ENCODE measurements at places on chromosomes 12 and 14.

- no peak for DNase-seq
These were observed 42.0 kb downstream of the CKB start for GRCh38 chr14:103480595-103480994.

DNA sequence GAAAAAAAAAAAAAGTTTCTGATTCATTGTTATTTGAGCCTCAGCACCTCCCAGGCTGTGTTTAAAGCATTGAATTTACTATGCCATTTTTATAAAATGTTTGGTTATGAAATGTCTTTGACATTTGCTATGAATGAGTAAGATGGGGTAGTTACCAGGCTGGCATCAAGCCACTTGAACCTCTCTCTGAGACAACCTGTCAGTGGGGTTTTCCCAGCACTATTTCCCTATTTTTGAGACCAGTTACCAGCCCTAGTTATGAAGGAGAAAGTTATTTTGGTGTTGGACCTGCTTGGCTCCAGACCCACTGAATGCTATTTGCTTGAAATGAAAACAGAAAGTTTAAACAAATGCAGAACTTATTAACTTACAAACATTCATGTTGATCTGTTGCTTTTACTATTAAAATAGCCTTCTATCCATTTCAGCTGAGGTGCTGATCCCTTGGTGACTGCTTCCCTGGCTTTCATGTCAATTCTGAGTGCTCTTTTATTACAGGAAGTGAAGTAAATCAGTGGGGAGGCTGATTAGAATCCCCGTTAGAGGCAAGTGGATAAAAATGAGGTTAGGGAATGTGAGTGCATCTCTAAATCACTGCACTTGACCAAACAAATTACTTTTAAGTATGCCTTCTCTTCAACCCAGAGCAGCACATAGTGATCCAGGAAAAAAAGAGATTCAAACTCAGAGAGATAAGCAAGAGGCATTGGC lies 37.8 kb downstream of the LLPH start:
- DNase-seq: no peak

DNA sequence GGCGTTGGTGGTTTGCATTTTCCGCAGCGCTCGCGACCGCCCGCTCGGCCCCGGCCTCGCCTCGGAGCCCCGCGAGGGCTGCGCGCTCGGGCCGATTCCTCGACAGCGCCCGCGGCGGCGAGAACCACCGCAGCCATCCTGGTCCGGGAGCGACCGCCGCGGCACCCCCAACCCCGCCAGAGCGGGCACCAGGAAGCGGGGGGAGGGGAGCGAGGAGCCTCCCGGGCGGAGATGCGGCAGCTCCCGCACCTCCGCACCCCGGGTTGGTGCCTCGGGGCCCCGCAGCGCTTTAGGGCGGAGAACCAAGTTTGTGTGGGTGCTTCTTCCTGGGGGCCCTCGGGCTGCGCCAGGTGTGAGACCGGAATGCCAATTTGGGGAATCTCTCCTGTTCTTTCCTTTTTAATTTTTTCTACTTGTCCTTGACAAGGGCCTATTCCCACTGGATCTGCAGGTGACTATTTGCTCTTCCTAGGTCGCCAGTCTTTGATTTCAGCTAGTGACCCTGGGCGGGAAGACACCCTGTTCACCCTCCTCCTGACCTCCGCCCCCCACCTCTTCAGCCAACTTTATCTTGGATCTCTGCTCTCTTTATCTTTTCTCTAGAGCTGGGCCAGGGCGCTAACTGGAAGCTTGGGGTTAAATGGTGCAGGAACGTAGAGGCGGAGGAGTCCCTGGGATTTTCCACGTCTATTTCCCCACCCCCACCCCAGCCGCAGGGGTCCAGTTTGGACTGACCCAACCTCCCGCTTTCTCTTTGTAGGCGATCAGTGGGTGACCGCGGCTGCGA lies at the start of gene SOCS2:
Gene SOCS2 (plus strand): TSS at position 751 of the 787 bp plus-strand sequence. CDS start 223 bp downstream, outside the sequence.
- peak; percentile 76 for DNase-seq

- no peak for DNase-seq
These were observed 110.4 kb downstream of the TMTC1 start for GRCh38 chr12:29673346-29673745.

DNA sequence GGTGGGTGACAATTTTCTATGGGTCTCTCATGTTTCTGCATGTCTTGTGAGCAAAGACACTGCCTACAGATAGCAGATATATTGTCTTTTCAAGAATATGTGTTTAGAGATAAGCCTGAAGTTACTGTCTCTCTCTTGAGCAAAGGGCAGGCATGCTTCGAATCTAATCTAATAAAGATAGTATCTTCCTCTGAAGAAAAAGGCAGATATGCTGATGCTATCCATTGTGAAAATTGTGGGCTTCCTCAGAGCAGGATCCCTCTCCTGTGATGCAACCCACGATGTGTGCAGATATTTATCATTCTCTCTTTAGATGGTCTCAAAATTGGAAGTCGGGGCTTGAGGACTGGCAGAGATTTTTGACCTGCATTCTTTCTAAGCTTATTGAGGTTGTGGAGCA lies 187.0 kb downstream of the DACT1 start:
- DNase-seq: no peak

GRCh38 chr12:2543801-2544200 lies 251.0 kb upstream of the FKBP4 start:
- no peak for DNase-seq

- DNase-seq: no peak
These were observed 108.8 kb downstream of the TXNDC16 start for GRCh38 chr14:52443506-52443905.

GRCh38 chr12:79662046-79662811 lies 28.5 kb downstream of the PAWR start:
- DNase-seq: no peak

DNA sequence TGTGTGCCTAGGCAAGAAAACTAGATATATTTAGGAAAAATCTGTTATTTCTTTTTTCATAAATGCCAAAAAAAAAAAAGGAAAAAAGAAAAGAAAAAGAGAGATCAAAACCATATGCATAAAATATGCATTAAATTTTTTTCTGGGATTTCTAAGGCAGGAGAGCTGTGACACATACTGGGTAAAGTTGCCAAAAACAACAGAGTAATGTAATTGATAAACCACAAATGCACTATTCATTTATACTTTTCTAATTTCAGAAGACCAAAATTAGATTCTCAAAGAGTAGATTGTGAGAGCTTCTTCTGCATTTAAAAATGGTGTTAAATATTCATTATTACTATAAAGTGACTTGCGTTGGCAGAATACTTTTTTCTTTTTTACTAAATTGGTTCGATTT lies 673.8 kb upstream of the MGAT4C start:
- DNase-seq: no peak

DNA sequence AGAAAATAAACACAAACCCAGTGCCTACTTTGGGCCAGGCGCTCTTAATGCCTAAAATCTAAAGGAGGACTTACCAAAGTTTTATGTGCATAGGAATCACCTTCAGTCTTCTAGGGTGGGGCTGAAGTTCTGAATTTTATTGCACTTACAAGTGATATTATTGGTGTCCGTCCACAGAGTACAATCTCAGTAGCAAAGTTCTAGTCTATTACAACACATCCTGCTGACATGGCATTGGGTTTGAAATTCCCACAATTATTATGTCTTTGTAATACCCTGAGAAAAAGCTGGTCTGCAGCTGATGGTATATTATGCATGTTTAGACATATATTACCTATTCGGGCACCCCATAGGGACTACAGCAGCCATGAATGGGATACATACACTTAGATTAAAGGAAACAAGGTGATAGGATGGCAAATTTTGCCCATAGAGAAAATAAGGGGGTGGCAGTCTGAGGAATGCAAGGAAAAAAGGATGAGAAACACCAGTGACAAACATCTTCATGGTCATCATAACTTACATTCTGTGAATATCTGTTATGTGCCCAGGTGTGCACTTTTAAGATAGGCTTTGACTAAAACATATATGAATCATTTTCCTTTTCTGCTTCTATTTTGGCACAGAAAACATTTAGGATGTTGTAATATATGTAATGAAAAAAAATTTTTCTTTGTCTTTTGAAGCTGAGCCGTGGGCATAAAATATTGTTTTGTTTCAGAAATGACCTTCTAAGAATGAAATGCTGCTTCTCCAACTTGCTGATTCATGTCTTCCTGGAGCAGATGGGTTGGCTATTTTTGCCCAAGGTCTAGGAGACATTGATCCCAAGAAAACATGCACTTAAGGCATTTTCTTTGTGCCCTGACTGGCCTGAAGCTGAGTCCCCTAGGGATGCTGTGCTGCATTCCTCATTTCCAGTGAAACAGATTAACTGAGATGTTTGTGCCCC lies 27.2 kb upstream of the ALG10 start:
- no peak for DNase-seq

- DNase-seq: no peak
These were observed 18.7 kb upstream of the OASL start for GRCh38 chr12:121057794-121058193.

DNA sequence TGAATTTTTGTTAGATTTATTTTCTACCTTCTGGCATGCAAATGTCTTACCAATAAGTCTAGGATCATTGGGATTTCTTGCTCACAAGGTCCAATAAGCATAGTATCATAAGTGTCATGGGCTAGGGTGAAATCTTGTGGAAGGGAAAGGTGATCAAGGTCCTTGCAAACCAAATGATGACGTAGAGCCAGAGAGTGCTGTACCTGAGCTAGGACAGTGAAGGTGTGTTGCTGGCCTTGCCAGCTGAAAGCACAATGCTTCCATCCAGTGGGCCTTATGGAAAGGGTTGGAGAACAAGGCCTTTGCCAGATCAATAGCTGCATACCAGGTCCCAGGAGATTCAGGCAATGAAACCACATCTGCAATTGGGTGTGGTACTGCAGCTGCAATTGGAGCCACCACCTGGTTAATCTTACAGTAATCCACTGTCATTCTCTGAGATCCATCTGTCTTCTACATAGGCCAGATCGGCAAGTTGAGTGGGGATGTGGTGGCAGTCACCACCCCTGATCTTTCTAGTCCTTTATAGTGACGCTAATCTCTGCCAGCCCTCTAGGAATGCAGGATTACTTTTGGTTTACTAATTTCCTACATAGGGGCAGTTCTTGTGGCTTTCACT lies 208.9 kb upstream of the MYL2 start:
- no peak for DNase-seq

DNA sequence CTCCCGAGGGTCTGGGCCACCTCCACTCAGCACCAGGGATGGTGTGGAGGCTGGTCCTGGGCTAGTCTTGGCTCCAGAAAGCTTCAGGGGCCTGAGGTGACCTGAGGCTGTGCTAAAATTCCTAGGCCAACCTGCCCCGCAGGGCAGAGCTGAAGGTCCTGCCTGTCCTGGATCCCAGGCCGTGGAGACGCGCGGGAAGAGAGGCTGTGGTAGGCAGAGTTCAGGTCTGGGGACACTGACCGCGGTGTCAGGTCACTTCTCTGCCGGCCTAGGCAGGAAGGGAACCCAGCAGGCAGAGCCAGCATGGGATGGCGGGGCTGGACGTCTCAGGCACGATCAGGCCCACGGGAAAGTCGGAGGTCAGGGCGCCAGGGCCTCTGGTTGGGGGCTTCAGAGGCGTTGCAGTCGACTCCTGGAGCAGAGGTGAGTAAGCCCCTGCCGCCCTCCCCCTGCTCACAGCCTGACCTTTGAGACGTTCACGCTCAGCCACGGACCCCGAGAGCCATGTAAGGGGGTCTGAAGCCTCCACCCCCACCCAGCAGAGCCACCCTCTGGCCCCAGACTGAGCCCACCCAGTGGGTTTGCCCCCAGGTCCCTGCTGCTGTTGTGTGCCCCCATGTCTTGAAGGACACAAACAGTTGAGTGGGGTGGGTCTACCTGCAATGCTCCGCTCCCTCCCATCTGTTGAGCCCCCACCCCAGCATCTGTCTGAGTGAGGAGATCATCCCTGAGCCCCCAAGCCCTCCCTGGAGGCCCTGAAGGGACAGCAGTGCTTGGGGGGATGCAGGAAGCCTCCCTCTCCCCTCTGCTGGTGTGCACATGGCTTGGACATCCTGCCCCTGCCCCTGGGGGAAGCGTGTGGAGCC lies 142.7 kb downstream of the KIF26A start:
- no peak for DNase-seq

DNA sequence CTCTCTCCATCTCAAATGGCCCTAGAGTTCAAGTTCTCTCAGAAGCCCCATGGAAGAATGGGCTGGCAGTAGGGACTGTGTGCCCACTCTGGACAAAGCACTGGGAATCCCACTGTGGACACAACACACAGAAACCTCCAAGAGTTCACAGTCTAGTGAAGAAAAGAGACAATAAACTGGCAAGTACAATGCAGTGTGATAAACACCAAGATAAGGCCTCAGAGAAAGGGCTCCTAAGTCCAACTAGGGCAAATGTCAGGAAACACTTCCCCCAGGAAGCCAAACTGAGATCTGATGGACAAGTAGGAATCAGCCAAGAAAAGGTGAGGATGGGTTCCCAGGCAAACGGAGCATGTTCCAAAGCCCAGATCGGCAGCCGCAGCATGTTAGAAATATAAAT lies 5.4 kb downstream of the VSIG10 start:
- no peak for DNase-seq

GRCh38 chr14:54291491-54292191 lies 105.2 kb upstream of the CDKN3 start:
- DNase-seq: peak; percentile 69

DNA sequence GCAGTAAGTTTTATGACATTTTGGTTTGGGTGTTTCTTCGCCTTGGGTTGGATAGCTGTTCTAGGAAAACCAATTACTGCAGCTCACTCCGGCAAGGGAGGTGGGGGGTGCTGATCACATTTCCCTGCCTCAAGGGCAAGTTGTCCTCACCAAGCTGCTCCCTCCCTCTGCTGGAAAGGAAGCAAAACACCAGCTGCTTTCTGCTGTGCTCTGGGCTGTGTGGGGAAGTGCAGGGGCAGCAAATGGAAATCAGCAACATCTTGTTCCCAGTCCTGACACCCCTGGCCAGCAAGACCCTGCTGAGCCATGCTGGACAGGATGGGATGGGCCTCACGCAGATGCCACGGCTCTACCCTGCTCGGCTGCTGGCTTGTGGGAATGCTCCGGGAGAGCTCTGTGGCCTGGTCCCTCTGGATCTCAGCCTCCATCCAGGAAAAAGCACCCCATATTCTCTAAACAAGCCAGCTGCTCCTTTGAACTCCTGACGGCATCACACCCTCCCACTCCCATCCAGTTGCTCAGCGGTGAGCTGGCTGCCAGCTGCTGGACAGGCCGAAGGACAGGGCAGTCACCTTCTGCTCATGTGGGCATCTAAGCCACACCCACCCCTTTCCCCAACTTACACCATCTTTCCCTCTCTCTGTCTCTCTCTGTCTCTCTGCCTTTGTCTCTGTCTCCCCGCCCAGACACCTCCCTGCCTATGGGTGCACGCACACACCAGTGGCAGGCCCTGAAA lies 52.4 kb upstream of the EIF5 start:
- peak; percentile 47 for DNase-seq

GRCh38 chr14:89977668-89978067 lies 21.9 kb downstream of the TDP1 start:
- no peak for DNase-seq

- DNase-seq: no peak
These were observed 31.9 kb upstream of the HIF1A start for GRCh38 chr14:61663312-61663979.

DNA sequence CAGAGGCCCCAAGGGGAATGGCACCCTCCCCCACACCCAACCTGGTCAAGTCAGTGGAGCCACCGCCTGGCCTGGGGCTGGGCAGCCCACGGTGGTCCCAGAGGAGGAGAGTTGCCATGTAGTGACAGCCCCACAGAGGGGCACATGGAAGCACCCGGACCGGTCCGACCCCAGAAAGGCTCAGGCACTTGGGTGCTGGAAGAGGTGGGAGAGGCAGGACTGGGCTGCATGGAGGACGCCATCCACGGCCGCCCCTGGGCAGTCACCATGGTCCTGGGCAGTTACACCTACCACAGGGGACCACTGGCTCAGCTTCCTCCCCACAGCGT lies 37.9 kb upstream of the TMEM179 start:
- DNase-seq: no peak

Measured in retina (tissue), 1 donor.